NB4 (cell line): ENCODE measurements at places on chromosomes 5 and 9.

DNA sequence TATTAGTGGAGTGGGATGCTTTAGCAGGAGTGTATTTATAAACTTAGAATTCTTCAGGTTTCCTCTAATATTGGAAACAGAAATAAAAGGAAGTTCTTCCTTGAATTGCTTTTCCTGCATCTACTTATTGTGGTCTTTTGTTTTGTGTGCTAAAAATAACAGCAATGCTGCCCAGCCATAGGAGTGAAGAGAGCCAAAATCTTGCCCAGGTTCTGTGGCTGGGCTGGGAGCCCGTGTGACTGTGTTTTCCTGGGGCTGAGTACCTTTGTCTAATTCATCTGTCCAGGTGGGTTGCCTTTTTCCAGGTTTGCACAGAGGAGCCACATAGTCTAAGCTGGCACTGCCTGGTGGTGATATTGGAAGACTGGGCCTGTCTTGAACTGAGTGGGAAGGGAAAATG lies 179.7 kb upstream of the ADAMTSL1 start:
- DNase-seq = no peak

DNA sequence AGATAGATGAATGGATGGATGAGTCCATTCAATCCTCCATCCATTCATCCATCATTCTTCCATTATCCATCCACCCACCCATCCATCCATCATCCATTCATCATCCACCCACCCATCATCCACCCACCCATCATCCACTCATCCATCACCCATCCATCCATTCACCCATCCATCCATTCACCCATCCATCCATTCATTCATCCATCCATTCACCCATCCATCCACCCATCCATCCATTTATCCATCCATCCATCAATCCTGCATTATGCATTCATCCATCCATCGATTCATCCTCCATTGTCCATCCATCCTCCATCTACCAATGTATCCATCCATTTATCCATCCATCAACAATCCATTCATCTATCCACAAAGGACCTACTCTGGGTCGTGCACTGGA lies 12.8 kb upstream of the PHYKPL start:
- DNase-seq = no peak

- DNase-seq = no peak
Observed at GRCh38 chr9:69023650-69024049, 9.7 kb upstream of the PRKACG start.

GRCh38 chr5:11596185-11596584 lies 308.1 kb downstream of the CTNND2 start:
- DNase-seq = no peak

GRCh38 chr9:70421272-70422180 lies 7.1 kb upstream of the KLF9 start:
- peak; percentile 17 for DNase-seq

DNA sequence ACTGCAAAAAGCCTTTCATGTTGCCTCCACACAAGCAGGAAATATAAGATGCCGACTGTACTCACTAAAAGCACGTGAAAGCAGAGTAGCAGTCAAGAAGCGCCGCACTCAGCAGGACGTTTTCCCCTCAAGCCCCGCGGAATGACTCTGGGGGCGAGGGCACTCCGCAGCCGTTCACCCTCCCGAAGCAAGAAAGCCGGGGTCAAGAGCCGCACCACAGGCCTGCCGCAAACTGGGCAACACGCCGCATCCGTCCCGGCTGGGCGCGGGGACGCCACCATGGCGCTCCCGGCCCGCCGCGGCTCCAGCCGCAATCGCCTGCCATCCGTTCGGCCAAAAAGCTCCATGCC lies 364 bp downstream of the RPS6 start:
- no peak for DNase-seq

DNA sequence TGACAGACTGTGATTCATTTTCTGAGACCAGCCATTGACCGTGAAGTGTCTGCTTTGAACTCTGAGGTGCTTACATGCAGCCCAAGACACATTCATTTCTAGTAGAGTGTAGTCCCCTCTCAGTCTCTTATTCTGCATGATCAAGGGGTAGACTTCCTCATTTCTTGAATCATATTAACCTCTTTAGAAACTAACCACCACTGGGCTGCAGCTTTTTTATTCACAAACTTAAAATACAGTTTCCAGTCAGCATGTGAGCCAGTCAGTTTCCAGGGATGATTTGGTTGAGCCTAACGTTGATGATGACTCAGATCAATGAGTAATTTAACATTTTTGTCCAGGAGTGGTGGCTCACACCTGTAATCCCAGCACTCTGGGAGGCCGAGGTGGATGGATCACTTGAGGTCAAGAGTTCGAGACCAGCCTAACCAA lies 59.2 kb downstream of the OTULIN start:
- peak; percentile 48 for DNase-seq

DNA sequence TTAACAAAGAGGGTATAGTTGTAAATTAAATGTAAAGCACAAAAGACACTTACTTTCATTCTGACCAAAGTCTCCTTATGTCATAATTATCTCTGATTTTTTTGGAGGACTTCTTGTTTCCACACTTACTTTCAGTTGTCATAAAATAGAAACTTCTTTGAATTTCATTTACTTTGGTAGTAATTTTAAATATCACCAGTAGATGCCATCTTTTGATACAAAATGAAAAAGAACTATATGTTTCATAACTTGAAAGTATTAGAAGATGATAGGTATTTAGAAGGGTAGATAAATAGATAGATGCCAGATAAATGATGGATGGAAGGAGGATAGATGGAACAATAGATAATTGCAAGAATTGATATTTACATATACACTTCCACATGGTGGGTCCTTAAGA lies 1865.3 kb upstream of the CDH9 start:
- DNase-seq = no peak

DNA sequence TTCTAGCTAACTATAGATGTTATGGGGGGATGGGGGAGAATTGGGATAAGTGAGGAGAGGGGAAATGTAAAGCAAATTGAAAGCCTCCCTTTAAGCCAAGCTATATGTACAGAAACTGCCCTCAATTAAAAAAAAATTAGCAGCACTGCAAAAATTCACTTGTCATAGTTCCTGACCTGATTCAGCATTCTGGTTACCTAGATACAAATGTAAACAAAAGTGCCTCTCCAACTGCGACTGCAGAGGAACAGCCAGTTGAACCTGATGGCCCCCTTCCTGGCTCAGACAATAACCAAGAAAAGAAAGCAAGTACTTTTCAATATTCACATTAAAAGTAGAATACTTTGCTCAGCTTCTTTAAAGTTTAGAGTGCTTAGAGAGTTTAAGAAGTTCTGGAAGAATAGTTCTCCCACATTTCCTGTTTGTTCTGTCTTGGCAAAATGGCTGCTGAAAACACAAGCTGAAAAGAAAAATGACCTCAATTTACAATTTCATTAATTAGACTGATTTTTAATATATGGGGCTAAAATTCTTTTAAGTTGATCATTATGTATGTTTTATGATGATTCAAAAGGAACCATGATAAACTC lies 1.5 kb downstream of the FAM81B start:
- DNase-seq = peak; percentile 29

DNA sequence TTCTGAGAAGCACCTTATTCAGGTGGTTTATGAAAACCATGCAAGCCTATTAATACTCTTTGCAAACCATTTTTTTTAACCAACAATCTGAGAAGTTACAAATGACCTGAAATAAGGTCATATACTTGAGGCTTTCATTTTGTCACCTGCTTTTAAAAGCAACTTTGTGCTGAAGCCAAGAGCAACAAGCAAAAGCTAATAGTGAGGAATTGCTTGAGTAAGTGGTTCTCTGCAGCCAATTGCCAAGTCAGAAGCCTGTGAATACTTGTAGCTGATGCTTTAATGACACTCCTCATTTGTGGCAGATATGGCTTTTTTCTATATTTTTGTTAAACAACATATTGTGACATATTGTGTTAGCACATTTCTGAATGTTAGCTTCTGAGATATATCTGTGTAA lies 126.7 kb upstream of the ZNF608 start:
- DNase-seq = no peak

- no peak for DNase-seq
Observed at GRCh38 chr5:1663186-1663585, 136.5 kb downstream of the MRPL36 start.

GRCh38 chr5:5637173-5637572 lies 214.7 kb downstream of the ICE1 start:
- DNase-seq = no peak

- no peak for DNase-seq
Observed at GRCh38 chr5:134141331-134142050, 27.0 kb downstream of the TCF7 start.

GRCh38 chr9:120152295-120152694 lies 427.7 kb downstream of the CDK5RAP2 start:
- DNase-seq = no peak

DNA sequence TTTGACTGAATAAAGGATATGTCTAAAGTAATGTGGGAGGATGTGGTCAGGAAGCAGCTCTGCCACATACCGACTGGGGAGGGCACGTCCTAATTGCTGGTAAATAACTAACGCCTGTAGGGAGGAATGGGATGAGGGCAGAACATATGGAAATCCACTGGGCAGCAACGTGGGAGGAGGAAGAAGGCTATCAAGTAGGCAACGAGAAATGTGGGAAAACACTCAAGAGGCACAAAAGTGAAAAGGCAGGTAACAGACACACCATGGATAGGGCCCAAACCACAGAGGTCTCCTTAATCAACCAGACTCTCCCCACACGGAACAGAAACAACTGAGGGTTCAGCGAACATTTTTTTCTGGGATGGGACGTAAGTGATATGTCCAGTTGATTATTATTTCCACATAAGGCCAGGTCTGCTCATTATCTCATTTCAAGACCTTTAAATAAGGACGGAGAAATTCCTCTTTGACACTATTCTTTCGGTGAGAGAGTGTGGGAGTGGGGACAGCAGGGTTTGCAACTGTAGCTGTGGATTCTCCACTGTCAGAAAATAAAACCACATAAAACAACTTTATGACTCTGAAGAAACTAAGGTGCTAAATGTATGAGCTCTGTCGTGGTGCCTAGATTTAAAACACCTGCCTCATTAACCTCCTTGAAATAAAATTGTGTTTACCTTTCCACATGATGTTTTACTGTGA lies 17.0 kb downstream of the IARS1 start:
- DNase-seq = peak; percentile 28

- DNase-seq = no peak
Observed at GRCh38 chr5:55885359-55885758, 34.2 kb downstream of the IL31RA start.

DNA sequence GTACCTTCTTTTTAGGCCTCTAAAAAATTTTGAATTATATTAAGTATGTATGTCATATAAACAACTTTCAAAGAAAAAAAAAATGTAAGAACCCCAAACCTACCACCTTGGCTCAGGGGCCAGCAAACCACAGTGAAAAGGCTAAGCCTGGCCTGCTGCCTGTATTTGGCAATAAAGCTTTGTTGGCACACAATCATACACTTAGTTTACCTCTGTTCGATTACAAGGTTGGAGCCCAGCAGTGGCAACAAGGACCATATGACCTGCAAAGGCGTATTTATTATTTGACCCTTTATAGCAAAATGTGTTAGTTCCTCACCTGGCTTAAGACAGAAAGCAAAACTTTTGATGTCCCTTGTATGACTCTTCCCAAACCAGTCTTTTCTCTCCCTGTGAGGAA lies 282.8 kb downstream of the DENND1A start:
- DNase-seq = no peak

- DNase-seq = peak; percentile 92
Observed at GRCh38 chr9:2570615-2571479, 50.7 kb upstream of the VLDLR start.

GRCh38 chr5:170145462-170145861 lies 39.8 kb downstream of the FOXI1 start:
- DNase-seq = peak; percentile 54

DNA sequence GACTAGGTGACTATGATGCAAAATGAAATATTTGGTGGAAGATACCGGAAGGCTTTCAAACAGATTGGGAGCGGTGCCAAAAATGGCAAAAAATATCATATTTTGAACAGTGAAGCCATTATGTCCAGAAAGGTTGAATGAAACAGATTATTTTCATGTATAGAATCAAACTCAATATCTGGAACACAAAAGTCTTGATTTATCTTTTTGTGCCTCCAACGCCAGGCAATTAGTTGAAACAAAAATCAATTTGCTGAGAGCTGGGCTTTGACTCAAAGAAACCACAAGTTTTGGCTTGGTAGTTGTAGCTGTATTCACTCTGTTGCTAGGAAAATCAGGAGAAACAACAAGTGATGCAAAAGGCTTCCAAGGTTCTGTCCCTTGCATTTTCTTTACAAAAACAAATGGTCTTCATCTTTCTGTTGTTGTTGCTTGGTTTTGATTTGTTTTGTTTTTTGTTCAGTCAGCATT lies 421.7 kb upstream of the TYRP1 start:
- no peak for DNase-seq

DNA sequence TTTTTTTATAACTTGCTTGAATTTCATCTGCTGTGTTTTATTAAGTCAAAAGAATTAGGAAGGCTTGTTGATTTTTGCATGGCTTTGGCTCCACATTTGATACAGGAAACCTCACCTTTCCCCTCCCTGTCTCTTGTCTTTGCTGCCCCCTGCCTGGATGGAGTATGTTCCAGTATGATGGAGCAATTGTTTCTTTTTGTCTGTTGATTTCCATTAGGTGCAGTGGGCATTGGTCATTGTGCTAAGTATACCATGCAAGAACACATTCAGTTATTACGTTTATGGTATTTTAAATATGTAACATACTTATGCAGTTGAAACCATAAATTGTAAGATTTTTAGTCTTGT lies 19.6 kb downstream of the TJP2 start:
- no peak for DNase-seq

GRCh38 chr5:128537221-128537999 lies 635 bp downstream of the FBN2 start:
- DNase-seq = peak; percentile 86

DNA sequence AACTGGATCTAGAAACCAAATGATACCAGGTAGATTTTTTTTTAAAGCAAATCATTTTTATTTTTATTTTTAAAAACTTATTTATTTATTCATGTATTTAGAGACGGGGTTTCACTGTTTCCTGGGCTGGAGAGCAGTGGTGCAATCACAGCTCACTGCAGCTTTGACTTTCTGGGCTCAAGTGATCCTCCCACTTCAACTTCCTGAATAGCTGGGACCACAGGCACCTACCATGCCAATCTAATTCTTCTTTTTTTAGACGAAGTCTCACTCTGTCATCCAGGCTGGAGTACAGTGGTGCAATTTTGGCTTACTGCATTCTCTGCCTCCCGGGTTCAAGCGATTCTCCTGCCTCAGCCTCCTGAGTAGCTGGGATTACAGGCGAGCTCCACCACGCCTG lies 41.3 kb upstream of the CDK20 start:
- DNase-seq = peak; percentile 44

DNA sequence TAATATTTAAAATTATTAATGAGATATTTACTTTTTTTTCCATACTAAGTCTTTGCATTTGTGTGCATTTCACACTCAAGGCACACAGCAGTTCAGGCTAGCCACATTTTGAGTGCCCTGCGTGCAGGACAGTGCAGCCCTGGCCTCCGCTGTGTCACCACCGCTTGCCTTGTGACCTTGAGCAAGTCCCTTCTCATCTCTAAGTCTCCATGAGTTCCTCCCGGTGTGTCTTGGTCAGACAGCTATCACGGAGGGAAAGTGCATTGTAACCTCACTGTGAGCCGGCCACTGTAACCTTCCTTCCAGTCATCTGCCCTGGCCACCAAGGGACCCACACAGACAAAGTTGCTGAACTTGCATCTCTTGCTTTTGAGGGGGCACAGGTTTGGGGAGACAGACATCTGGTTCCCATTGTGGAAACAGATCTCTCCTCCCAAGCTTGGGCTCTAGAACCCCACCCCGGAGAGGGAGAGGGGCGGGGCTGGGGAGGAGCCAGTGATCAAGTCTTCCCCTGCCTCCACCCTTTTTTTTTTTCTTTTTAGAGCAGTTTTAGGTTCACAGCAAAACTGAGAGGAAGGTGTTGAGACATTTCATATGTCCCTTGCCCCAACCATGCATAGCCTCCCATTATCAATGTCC lies 96.8 kb downstream of the C9orf50 start:
- DNase-seq = no peak

GRCh38 chr5:3385991-3386519 lies 209.6 kb upstream of the IRX1 start:
- DNase-seq = no peak
